ENCODE measurements at places on chromosomes 4 and X.

DNA sequence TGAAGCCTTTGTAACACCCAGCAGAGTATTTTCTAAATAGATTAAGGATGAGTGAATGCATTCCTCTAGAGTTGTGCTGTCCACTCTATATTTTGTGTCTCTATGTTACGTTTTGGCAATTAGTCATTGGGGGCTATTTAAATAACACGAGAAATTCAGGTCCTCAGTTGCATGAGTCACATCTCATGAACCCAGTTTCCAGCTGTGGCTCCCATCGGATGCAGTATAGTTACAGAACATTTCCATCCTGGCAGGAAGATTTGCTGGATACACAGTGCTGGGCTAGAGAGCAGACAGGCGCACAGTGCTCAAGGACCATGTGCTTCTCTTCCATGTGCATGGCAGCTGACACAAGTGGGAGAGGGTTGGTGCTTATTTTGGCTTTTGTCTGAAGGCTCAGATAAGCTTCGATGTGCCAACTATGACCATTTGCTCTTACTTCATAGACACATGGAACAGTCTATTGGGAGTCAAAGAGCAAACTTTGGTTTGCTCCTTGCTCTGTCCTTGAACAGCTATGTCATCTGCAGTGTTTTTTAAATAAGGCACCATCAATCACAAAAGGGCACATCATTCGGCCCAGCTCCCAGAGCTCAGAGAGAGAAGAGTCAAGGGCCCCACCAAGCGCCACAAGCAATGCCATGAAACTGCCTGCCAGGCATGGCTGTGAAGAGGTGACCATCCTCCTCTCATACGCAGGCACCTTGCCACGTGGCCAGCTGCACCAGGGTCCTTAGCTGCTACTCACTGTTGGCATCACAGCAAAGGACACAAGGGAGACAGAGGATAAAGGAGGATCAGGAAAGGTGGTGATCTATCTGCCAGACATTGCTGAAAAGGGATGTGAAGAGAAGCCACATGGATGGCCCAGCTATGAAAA lies 8.1 kb upstream of the STS start:
- no peak for DNase-seq

GRCh38 chr4:94214703-94215319 lies 7.1 kb downstream of the SMARCAD1 start:
- DNase-seq = no peak

GRCh38 chr4:78213218-78213617 lies 156.1 kb downstream of the FRAS1 start:
- DNase-seq = no peak

GRCh38 chr4:183554878-183555585 lies 50.2 kb downstream of the ING2 start:
- no peak for DNase-seq

DNA sequence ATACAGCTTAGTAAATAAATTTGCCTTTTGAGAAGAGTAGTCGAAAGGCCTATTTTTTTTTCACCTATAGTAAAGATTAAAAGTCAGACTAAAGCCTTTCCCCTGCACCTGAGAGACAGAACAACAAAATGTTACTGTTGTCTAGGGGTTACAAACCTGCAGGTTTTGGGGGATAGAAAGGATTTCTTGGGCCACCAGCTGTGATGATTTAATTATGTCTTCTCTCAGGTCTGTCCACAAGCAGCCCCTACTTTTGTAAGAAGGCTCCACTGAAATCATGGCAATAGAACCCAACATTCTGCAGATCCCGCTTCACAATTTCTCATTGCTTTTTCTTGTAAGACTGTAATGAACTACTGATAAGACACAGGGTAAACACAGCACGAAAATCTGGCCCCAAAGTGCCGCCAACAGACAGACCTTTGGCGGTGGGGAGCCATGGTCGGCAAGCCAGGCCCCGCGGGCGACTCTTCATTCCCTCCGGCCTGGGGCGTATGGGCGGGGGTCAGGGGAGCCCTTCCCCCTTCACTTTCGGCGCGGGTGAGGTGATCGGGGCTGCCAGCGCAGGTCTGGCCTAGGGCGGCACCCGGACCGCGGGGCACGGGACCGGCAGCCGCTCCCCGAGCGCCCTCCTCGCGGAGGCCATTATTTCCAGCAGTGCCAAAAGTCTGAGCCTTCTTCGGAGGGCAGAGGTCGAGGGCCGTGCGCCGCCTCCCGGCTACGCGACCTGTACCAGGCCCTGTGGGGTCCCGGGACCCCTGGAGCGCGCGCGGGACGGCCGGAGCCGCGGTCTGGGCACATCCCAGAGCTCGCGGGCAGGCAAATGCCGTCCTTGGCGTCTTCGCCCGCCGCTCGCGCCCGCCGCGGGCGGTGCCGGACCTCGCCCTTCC lies 812 bp upstream of the KDM6A start:
- DNase-seq = peak; percentile 28

- no peak for DNase-seq
Measured at GRCh38 chrX:53184836-53185235, 40.2 kb downstream of the KDM5C start.

DNA sequence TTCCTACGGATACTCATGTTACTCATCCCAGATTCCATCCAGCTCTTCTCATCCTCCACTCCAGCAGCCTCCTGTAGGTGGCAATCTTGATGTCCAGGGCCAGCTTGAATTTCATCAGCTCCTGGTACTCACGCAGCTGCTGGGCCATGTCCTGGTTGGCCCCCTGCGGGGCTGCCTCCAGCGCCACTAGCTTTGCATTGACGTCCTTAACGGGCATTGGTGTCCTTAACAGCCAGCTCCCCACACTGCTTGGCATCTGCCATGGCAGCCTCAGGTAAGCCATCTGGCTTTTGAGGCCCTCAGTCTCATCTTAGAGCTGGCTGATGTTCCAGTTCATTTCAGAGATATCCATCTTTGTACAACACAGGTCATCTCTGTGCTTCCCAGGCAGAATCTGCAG lies 223.7 kb downstream of the FGF13 start:
- no peak for DNase-seq

DNA sequence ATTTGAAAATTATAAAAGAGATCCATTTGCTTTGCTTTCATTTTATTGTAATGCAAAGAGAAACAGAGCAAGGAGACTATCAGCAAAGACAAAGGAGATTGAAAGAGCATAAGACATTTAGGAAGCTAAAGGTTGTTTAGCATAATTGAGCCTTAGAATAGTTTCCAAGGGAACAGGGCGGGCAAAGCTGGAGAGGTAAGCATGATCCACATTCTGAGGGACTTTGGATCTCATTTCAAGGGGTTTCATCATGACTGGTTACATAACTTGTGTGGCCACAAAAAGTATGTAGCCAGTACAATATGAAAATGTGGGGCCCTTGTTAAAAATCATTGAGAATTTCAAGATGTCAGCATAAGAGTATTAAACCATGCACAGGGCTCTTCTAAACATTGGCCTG lies 406.5 kb downstream of the RPA4 start:
- no peak for DNase-seq

DNA sequence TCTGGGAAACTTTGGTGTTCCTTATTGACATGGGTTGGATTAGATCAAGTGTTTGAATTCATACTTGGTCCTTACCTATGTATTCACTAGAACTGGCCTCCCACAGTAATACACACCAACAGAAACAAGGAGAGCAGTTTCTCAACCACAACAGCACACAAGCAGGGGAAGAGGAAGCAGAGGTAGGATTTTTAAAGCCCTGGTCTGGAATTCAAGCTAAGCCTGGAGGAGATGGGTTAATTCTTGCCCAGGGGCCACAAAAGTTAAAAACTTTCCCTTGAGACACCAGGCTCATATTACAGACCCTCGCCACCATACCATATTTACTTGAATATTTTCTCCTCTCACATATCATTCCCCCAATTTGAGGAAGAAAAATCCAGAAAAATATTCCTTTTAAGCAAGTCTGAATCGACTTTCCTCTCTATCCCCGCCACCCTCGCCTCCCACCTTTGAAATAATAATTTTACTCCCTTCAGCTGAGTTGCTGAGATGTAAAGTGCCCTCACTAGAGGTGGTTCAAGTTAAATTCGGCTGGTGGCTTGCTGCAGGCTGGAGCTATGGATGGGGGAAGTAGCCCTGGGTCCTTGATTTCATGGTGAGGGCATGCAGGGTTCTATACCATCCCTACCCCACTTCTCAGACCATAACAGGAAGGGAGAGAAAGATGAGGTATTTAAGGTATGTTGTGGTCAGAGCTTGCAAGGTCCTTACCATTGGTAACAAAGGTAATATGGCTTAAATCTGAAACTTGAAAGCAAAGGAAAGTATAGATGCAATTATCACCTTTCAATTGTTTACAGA lies 440.2 kb downstream of the INPP4B start:
- DNase-seq = no peak

DNA sequence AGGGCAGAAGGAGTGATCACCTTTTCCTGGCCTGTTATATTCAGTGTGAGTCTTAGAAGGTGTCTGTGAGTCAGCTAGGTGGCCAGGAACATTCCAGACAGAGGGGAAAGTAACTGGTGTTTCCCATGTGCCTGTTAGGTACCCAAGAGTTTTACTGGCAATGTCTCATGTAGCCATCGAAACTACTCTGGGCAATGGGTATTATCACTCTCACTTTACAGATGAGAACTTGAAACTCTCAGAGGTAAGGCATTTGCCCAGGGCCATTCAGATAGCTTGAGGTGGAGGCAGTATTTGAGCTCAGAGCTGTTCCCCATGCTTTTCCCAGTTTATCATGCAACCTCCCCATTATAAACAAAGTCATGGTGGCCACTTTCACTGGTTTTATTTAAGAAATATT lies 80.4 kb upstream of the NHS start:
- DNase-seq = no peak

GRCh38 chr4:4462970-4463369 lies 76.1 kb downstream of the NSG1 start:
- DNase-seq = no peak

- no peak for DNase-seq
Measured at GRCh38 chr4:142129931-142130330, 493.5 kb downstream of the IL15 start.

- no peak for DNase-seq
Measured at GRCh38 chr4:168558599-168558998, 61.7 kb downstream of the PALLD start.

DNA sequence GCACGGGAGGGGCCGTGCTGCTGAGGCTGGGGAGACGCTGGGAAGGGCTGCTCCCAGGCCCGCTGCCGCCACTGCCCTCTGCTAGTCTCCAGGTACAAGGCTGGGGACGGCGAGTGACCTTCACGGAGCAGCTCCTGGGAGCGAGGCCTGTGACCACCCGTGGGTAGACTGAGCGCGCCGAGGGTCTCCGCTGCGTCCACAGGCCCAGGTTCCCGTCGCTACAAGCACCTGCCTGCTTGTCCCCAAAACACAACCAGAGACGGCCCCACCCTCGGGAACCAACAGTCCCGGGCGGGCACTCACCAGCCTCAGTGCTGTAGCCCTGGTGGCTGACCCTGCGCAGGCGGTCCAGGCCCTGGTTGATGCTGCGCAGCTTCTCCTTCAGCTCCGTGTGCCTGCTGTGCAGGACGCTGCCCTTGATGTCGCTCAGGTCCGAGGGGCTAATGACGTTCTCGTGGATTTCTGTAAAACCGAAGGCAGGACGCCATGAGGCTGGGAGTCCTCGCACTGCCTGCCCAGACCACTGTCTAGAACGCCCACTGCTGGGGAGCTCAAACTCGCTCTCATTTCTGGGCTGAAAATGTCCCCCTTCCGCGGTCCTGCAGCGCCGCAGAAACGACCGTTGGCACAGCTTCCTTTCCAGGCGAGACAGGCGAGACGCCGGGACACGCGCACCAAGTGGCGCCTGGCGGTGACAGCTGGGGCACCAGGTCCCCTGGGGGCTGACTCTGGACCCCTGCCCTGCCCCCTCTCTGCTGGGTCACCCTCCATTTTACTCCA lies 14.3 kb downstream of the LRPAP1 start:
- no peak for DNase-seq

DNA sequence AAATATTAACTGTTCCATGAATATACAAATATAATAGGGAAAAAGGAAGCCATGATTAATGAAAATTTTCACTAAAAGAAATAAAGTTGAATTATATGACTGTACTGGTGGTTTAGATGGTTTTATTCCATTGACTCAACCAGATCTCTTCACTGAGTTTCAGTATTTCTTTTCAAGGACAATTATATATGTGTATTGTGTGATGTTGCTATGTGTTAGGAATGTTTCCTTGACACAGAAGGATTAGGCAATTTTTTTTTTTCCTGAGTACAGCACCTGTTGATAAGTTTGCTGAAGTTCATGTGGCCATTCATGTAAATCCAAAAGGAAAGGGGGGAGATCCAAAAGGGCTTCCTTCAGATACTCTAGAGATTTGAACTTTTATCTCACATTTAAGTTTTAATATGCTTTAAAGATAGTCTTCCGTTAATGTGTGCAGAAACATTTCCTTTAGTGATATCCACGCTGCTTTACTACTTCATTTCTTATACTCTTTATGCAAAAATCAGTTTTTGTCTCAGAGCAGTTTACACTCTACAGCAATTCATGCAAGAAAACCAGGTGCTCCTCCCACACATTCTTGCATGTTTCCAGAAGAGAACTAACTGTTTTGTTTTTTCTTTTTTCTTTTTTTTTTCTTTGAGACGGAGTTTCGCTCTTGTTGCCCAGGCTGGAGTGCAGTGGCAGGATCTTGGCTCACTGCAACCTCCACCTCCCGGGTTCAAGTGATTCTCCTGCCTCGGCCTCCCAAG lies 249.1 kb downstream of the RPA4 start:
- DNase-seq = no peak

DNA sequence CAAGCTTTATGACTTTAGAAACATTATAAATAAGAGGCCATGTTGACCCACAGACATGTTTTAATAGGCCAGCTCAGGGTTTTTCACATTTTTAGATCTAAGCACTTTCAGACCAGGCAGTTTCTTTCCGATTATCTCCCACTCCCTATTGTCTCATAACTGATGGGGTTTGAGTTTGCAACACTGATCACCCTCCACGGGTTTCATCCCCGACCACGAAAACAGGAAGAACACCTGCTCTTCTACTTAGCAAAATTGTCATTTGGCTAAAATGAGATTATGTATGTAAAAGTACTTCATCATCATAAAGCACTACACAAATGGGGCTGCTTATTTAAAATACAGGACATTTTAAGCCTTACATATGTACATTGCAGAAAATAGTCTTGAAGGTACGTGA lies 407.9 kb downstream of the HNRNPD start:
- no peak for DNase-seq

- no peak for DNase-seq
Measured at GRCh38 chrX:103565197-103565596, 20.1 kb upstream of the TCEAL4 start.

DNA sequence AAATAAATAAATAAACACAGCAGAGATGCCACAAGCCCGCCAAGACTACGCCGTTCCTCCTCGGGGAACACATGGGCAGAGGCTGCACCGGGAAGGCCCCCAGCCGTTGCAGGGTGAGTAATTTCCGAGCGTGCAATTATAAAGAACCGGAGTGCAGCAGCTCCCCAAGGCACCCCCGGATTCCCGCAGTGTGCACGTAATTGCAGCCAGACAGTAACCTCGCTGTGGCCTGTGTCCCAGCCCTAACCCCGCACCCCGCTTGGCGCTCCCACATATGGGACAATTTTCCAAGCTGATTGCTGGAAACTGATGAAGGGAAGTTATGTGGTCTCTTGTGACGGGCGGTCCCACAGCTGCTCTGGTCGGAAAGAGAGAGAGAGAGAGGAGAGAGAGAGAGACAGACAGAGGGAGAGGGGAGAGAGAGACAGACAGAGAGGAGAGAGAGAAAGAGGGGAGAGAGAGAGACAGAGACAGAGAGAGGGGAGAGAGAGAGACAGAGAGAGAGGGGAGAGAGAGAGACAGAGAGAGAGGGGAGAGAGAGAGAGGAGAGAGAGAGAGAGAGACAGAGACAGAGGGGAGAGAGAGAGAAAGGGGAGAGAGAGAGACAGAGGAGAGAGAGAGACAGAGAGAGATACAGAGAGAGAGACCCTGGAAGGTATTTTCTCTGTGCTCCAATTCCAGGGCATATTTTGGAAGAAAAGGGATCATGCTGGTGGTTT lies 275.4 kb downstream of the SHOX start:
- DNase-seq = no peak

All from T-helper 9 cell (primary cell).